Activated CD8-positive, alpha-beta memory T cell treated with anti-CD3 and anti-CD28 coated beads for 1 hour (primary cell): ENCODE measurements at places on chromosomes 3 and 15.

- no peak for DNase-seq
Observed at GRCh38 chr15:77335298-77335697, 84.6 kb downstream of the PEAK1 start.

DNA sequence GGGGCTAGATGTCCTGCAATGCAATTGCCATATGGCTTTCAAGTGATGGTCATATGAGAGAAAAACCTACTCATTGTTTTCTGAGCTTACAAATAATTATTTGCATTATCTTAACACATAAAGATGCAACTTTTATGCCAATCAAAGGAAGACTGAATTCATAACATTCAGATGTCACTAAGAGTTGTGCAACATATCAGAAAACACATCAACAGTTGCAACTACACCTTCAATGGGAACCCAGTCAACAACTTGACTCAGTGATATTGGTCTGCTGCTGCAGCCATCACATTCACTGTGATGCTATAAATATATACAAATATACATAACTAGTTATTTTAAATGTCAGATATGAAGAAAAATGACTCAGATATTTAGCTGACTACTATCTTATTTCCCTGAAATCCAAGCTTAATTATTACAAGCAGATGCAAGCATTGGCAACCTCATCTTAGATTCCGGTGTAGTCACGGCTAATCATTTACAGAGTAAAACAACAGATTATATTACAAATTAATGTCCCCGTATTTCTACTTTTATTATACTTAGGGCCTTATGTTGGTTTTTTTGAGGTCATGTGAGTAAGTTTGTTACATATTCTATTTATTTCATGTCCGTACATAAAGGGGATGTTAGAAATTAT is 23.7 kb downstream of the CNTN3 start:
- DNase-seq = no peak

- DNase-seq = no peak
Observed at GRCh38 chr15:48451736-48452135, 120.5 kb downstream of the DUT start.

GRCh38 chr3:14265246-14265962 is 86.8 kb downstream of the LSM3 start:
- DNase-seq = no peak

- DNase-seq = no peak
Observed at GRCh38 chr3:171320750-171321558, 139.3 kb downstream of the TNIK start.

GRCh38 chr15:54559405-54560069 is 581.3 kb downstream of the UNC13C start:
- no peak for DNase-seq

DNA sequence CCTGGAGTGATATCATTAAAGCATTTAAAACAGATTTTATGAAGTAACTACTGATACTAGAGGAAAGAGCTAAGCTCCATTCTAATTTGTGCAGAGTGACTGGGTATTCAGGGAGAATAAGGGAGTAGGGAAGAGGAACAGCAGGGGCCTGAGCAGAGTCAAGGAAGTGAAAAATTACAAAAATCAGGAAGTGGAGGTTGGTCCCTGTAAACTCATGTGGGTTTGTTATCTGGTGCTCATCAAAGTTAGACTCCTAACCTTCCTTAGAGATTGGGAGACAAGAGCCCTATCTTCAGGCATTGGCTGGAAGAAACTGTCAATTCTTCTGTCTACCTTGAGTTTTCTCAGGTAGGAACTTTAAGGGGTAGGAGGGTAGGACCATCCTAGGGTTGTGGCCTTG is 82.5 kb downstream of the NEK11 start:
- DNase-seq = no peak

DNA sequence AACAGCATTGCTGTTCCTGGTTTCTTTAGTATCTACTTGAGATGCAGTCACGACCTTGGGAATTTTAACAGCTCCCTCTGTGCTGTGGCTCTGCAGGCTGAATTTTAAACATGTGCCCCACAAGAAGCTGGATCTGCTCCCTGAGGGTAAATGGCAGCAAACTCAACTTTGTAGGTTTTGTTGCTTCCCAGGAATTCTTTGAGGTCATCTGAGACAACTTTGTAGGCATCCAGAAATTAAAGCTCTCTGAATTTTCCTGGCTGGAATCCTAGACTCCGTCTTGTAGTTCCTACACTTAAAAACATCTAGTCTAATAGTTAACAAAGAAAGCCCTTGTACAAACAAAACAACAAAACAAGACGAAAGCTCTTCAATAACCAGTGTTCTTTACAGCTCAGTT is 366.3 kb downstream of the FEZF2 start:
- no peak for DNase-seq

GRCh38 chr3:14117468-14118399 is 6.9 kb downstream of the CHCHD4 start:
- DNase-seq = no peak

DNA sequence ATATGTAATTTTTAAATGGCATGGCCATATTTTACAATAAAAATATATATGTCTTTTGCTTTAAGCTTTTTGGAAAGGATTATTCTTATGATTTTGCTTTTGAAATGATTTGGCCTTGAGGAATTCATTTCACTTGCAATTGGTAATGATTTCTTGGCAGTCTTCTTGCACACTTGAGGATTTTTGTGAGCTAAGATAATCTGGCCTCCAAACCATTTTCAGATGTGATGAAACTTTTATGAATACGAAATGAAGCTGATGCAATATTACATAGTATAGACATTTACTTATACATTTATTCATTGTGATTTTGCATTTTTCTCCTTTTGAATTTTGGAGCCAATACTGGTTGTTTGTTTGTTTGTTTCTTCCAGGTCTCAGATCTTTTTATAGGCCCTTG is 6.4 kb upstream of the SH2D7 start:
- no peak for DNase-seq

- DNase-seq = no peak
Observed at GRCh38 chr15:66424963-66425612, 38.4 kb downstream of the MAP2K1 start.

GRCh38 chr15:100097342-100098127 is 244.2 kb downstream of the ADAMTS17 start:
- no peak for DNase-seq

GRCh38 chr15:31306426-31307269 is 20.0 kb upstream of the KLF13 start:
- no peak for DNase-seq

DNA sequence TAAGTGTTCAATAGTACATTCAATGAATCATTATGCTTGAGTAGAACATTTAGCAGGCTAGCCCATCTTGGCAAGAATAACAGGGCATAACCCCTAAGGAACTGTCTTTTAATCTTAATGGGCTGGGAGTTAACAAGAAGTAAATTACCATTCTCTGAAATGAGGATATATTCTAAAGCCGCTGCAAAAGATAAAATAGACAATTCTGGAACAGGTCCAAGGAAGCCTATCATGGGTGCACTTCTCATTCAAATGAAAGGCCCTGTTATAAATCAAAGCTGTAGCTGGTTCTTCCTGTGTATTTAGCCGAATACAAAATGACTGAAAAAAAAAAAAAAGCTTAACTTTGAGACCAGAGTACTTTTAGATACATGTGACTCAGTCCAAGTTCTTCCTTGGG is 15.6 kb downstream of the MTHFS start:
- DNase-seq = no peak

- no peak for DNase-seq
Observed at GRCh38 chr3:182908471-182908870, 71.9 kb downstream of the DCUN1D1 start.

DNA sequence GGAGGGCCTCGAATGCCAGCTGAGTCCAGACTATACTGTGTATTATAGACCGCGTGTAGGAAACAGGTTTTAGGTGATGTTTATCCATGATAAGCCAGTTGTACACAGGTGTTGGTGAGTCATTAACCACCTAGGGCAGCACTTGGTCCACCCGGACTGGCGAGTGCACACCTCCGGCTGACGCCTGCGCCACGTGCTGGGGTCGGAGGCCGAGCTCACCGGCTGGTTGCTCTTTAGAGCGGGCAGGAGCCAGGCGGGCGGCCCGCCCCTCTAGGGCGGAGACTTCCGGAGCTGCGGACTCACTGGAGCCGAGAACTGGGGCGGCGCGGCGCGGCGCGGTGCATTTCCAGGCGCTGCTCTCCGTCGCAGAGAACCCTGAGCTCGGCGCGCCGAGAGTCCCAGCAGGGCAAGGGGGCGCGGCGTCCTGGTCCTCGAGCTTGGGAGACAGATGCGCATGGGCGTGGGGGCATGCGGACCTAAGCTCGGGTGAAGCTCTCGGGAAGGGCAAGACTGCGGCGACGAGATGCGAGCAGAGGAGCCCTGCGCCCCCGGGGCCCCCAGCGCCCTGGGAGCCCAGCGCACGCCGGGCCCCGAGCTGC is at the start of gene ESYT3:
TSS of gene ESYT3 (plus strand) at position 341 of the 599 bp plus-strand sequence. CDS start at position 524, 183 bp downstream.
- no peak for DNase-seq

GRCh38 chr3:46860017-46860809 is 3.0 kb downstream of the MYL3 start:
- DNase-seq = no peak

GRCh38 chr3:45596290-45596791 is 1.8 kb downstream of the LIMD1 start:
- no peak for DNase-seq

DNA sequence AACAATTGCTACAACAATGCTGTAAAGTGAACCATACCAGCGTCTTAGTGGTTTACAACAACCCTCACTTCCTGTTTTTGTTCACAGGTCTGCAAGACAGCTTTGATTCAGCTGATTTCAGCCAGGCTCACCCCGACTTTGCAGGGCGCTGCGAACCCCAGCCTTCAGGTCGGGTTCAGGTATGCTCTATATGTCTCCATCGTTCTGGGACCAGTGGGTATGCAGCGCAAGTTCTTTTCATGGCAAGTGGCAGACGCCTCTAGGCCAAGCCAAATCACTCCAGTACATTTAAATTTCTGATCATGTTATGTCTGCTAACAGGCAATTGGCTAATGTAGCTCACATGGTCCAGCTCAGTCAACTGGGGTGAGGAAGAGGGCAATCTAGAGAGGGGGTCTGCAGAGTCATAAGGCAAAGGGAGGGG is 52.4 kb upstream of the RGMA start:
- DNase-seq = no peak

GRCh38 chr3:152307829-152308474 is 39.2 kb downstream of the MBNL1 start:
- DNase-seq = no peak

- DNase-seq = no peak
Observed at GRCh38 chr3:54999159-54999558, 71.3 kb upstream of the LRTM1 start.

DNA sequence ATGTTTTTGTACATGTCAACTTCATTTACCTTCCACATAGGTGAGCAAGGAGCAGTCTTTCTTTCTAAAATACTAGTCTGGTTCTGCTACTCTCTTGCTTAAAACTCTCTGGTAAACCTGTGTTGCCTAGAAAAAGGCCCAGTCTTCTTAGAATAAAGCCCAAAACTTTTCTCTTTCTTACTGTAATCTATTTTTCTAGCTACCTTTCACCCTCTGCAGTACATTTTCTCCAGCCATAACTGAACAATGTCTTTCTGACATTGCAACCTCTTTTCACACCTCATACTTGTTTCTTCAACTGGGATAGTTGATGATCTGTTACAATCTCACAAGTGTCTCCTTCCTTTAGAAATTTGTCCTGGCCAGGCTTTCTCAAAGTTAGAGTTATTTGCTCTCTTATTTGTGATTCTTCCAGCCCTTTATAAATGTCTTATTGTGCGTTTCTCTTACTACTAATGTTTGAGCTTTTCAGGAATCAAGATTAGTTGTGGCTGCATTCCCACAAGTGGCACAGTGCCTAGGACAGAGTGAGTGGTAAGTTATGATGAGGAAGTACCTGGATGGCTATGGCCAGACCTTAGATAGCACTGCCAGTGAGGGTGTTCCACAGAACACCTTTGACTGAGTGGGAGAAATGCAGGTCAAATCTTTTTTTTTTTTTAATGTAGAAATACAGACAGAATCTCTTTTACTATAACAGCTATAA is 313.4 kb upstream of the SATB1 start:
- DNase-seq = no peak

DNA sequence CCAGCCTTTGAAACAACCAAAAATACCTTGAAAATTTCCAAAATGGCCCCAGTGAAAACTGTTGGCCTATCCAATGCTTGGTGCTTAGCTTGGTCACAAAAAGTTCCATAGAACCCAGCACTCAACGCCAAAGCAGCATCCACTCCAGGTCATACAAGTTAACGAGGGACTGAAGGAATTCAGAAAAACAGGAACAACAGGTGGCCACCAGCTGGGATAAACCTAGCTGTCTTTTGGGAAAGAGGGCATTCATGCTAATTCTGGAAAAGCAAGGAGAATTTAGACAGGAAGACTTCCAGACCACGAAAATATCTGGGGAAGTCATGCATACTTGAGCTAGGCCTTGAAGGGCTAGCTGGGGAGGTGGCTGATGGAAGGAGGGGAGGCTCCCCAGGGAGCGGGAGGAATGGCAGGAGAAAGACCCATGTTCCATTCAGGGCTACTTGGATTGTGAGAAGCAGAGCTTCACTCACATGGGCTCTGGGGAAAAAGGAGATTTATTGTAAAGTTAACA is 28.6 kb downstream of the COLQ start:
- DNase-seq = no peak
